ENCODE measurements at places on chromosomes 12 and 14. TPM values are rescaled to one million over a fixed set of nuclear protein-coding genes. Genes with fewer than 3 reads are reported as not detected.

STAT2 gene
- total RNA-seq: 56.0 TPM

RND1 gene
- not detected for total RNA-seq

DTX3 gene
- total RNA-seq: 10.7 TPM

LTBP2 gene
- total RNA-seq: 26.0 TPM

OVCH1 gene
- total RNA-seq: not detected

KLRD1 gene
- not detected for total RNA-seq

RDH16 gene
- 0.29 TPM for total RNA-seq

CARMIL3 gene
- under 0.01 TPM for total RNA-seq

DAO gene
- not detected for total RNA-seq

All from RPMI7951 (cell line).